ENCODE measurements at places on chromosomes 3 and 15. TPM values are rescaled to one million over a fixed set of nuclear protein-coding genes. Genes with fewer than 3 reads are reported as not detected.

DNA sequence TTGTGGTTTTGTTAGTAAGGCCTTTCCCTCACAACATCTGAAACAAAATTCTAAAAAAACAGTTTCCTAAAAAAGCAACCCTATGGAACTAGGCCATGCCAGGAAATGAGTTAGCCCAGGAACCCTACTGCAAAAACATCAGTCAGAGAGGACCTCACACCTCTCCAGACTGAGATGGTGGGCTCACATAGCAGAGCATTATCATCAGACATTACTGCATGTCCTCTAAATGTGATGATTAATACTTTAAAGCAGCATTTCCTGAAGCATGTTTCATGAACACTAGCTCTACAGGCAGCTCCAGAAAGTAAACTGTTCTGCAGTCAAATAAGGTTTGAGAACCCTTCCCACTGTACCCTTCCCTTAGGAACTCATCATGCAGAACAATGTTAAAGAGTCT lies 232.3 kb upstream of the MRPL3 start:
- no peak for DNase-seq

The MED12L gene
- total RNA-seq: 2.4 TPM

DNA sequence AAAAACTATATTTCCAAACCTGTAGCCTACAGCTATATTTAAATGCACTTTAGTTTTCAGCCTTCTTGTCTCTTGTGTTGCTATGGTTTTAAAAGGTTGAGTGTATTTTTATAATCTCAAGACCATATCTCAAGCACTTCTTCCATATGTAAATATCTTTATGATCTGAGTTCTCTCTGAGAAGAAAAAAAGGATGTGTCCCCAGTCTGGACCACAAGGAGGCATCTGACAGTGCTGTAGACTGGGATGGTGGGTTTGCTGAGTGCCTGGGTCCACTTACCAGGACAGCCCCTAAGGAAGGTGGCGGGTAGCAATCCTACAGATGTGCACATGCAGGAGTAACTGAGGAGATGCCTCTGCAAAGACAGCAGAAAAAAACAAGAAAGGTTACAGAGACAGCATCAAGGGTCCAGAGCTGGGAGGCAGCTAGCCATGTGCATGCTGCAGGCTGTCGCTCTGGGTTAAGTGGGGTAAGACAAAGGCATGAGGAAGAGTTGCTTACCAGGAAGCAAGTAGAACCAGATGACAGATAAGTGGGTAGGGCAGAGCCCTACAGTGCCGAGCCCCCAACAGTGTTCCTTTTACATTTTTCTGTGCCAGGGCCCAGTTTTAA lies 70.6 kb upstream of the SNRK start:
- DNase-seq: no peak

DNA sequence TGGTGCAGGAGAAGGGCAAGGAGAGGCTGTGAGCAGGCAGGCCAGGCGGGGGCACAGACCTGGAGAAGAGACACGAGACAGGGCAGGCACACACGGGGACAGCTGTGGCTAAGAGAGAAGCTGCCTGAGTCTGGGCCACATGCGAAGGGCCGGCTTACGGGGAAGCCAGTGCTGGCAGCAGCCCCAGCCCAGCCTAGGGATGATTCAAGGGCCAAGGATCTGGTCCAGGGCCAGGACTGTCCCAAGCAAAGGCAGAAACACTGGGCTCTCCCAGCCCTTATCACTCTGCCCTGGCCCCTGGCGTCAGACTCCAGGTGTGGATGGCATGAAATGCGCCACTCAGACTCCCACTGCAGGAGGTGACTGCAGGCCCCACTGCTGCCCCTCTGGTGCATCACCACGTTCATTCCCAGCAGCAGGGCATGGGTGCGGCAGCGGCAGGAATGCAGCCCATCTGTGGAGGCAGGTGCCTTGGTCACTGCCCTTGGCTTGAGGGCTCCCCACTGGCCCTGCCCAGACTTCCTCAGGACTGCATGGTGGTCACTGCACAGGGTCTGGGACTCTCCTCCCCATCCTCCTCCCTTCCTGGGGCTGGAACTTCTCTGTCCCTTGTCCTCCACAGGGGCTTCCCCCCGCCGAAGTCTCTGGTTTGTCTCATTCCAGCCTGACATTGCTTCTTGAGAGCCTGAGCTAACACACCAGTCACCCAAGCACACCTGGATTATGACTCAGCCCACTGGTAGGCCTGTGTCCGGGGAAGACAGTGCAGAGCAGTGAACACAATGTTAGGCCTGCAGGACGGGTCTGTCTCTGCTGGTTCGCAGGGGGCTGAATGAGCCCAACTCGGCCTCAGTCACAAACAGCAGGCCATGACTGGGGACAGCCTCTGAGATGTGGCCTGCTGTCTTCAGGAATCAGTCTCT lies 69.3 kb downstream of the TBC1D2B start:
- DNase-seq: peak; percentile 65

All from mucosa of descending colon (tissue), 3 donors.